ENCODE measurements at places on chromosomes 4 and X.
A peak's percentile ranks its signal among the peaks of the same experiment; 100 is the strongest.

- H3K36me3 ChIP-seq: no peaks in the 10 kb centered on the region
- H3K27me3 ChIP-seq: no peaks in the 10 kb centered on the region
- no peak overlapping the region for H3K4me3 ChIP-seq
- H3K4me1 ChIP-seq: no peaks in the 10 kb centered on the region
Measured at GRCh38 chrX:24241822-24242648, 71.8 kb downstream of the SUPT20HL2 start.

DNA sequence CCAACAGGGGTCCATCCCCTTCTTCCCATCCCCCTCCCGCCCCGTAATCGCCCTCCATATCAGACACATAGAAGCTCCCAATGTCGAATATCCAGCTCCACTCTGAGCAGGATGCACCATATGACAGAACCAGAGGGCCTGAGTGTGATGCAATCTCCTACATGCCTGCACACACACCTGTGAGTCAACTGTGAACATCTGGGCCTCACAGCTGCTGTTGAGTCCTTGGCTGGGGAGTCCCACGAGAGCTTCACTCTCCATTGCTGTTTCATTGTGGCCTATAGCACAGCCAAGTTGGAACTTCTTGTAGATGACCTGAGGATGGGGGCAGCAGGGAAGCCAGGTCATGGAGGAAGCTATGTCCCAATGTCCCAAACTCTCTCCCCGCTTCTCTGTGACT lies 8.2 kb downstream of the SLC38A5 start:
- DNase-seq: no peak
- no peaks in the 10 kb centered on the region for H3K27me3 ChIP-seq
- H3K4me3 ChIP-seq: no peak overlapping the region
- peaks cover 74% of the 10 kb centered on the region for H3K36me3 ChIP-seq

DNA sequence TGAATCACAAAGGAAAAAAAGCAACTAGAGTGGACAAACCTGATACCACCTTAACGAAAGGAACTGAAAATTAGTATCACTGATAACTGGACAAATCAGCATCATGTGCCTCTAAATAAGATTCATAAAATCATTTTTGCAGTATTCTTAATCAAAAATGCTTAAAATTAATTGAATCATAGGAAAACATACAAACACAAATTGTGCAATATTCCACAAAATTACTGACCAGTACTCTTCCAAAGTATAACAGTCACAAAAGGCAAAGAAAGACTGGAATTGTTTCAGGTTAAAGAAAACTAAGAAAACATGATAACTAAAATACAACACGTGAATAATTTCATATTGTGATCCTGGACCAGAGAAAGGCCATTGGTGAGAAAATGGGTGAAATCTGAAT lies 27.1 kb downstream of the FBXW7 start:
- H3K27ac ChIP-seq: no peak overlapping the region
- H3K27me3 ChIP-seq: no peaks in the 10 kb centered on the region
- H3K4me3 ChIP-seq: no peak overlapping the region
- 0 out of 3 replicates have a peak, but pooled peaks cover 3% of the 10 kb centered on the region for H3K36me3 ChIP-seq
- H3K4me1 ChIP-seq: no peaks in the 10 kb centered on the region

GRCh38 chr4:19756661-19757060 lies 495.0 kb upstream of the SLIT2 start:
- no peak overlapping the region for H3K27ac ChIP-seq
- no peak overlapping the region for H3K4me3 ChIP-seq
- no peak for DNase-seq
- H3K36me3 ChIP-seq: no peaks in the 10 kb centered on the region
- no peaks in the 10 kb centered on the region for H3K27me3 ChIP-seq

DNA sequence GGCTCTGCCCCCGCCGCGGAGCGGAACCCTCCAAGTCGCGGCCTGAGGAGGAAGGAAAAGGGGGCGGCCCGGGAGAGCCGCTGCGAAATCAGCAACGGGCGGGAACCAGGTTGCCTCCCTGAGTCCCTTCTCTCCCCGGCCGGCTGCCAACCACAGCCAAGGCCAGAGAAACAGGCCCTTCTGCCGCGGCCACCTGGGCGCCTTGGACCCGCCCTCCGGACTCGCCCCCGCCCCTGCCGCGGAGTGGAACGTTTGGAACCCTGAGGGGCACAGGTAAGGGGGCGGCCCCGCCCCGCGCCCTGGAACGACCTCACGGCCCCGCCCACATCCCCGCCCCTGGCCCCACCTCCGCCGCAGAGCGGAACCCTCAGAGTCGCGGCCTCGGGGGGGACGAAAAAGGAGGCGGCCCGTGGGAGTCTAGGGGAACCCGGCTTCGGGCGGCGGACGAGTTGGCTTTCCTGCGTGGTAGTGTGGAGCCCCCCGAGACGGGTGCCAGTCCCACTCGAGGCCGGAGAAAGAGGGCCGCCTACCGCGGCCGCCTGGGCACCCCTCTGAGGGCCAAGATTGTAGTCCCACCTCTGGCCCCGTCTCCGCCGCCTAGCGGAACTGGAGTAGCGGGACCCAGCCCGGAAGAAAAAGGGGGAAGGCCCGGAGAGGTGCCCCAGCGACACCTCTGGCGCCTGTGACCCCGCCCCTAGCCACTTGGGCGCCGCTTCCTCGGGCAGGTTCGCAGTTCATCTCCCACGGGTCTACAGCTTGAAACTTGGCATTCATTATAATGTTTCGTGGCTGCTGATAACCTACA lies 669 bp upstream of the PHKA2 start:
- H3K4me3 ChIP-seq: peak overlapping the region; percentile 85
- no peaks in the 10 kb centered on the region for H3K4me1 ChIP-seq
- peak; percentile 88 for DNase-seq
- H3K36me3 ChIP-seq: peaks cover 5% of the 10 kb centered on the region

GRCh38 chr4:95284655-95285054 lies 264.1 kb downstream of the UNC5C start:
- no peak overlapping the region for H3K27ac ChIP-seq
- H3K36me3 ChIP-seq: no peaks in the 10 kb centered on the region

- no peaks in the 10 kb centered on the region for H3K36me3 ChIP-seq
- no peak overlapping the region for H3K27ac ChIP-seq
- H3K27me3 ChIP-seq: no peaks in the 10 kb centered on the region
- no peaks in the 10 kb centered on the region for H3K4me1 ChIP-seq
- DNase-seq: no peak
- no peak overlapping the region for H3K4me3 ChIP-seq
Measured at GRCh38 chr4:23828779-23829178, 61.1 kb downstream of the PPARGC1A start.

GRCh38 chr4:83331956-83332355 lies 2.7 kb downstream of the HPSE start:
- no peak overlapping the region for H3K27ac ChIP-seq
- peaks cover 4% of the 10 kb centered on the region for H3K4me1 ChIP-seq
- peaks cover 29% of the 10 kb centered on the region for H3K27me3 ChIP-seq
- H3K4me3 ChIP-seq: no peak overlapping the region
- no peak for DNase-seq

GRCh38 chrX:47215291-47215900 lies 3.1 kb upstream of the CDK16 start:
- no peak for DNase-seq
- no peak overlapping the region for H3K4me3 ChIP-seq
- H3K4me1 ChIP-seq: peaks cover 14% of the 10 kb centered on the region
- peaks cover 61% of the 10 kb centered on the region for H3K36me3 ChIP-seq

DNA sequence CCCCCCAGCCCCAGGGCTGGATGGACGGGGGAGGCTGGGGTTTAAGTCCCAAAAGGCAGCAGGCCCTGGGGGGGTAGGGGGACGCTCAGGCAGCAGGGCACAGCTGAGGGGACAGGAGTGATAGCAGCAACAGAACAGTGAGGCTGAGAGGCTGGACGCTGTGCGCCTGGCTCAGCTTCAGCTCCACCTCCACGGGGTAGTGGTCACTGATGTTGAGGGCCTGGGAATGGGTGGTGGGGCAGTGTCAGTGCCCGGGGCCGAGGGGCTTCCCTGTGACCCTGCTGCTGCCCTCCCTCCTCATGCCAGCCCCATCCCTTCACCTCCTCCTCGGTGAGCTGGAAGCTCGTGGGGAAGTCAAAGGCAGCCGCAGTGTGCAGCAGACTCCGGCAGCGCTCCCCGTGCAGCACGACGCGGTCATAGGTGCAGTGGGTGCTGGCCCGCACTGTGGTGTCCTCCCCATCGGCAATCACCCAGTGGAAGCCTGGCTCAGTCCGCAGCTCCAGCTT lies 4.5 kb downstream of the RPL10 start:
- no peak for DNase-seq
- peaks cover 35% of the 10 kb centered on the region for H3K36me3 ChIP-seq
- peaks cover 5% of the 10 kb centered on the region for H3K4me1 ChIP-seq
- no peak overlapping the region for H3K4me3 ChIP-seq
- no peaks in the 10 kb centered on the region for H3K27me3 ChIP-seq
- H3K27ac ChIP-seq: no peak overlapping the region

GRCh38 chr4:110458494-110459266 lies 17.3 kb upstream of the ENPEP start:
- H3K36me3 ChIP-seq: no peaks in the 10 kb centered on the region
- H3K4me3 ChIP-seq: no peak overlapping the region
- no peaks in the 10 kb centered on the region for H3K27me3 ChIP-seq
- no peak overlapping the region for H3K27ac ChIP-seq
- DNase-seq: no peak

DNA sequence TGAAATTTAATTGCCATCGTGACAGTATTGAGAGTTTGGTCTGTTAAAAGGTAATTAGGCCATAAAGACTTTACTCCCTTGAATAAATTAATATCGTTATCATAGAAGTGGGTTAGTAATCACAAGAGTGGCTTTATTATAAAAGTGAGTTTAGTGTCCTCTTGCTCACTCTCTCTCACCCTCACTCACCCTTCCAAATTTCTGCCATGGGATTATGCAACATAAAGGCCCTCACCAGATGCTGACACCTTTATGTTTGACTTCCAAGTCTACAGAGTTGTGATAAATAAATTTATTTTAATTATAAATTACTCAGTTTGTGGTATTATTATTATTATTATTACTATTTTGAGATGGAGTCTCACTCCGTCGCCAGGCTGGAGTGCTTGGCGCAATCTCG lies 1070.8 kb downstream of the PCDH18 start:
- DNase-seq: no peak
- H3K36me3 ChIP-seq: no peaks in the 10 kb centered on the region
- no peaks in the 10 kb centered on the region for H3K27me3 ChIP-seq
- no peak overlapping the region for H3K27ac ChIP-seq

GRCh38 chrX:108484251-108484650 lies 44.6 kb downstream of the COL4A5 start:
- H3K27me3 ChIP-seq: no peaks in the 10 kb centered on the region
- no peaks in the 10 kb centered on the region for H3K4me1 ChIP-seq
- H3K4me3 ChIP-seq: no peak overlapping the region
- no peak overlapping the region for H3K27ac ChIP-seq

- peak; percentile 37 for DNase-seq
- no peak overlapping the region for H3K27ac ChIP-seq
- H3K4me1 ChIP-seq: peaks cover 45% of the 10 kb centered on the region
- no peak overlapping the region for H3K4me3 ChIP-seq
- H3K36me3 ChIP-seq: peaks cover 28% of the 10 kb centered on the region
Measured at GRCh38 chr4:67723949-67724348, 23.0 kb upstream of the UBA6 start.

GRCh38 chrX:36978886-36979285 lies 29.3 kb upstream of the FAM47C start:
- H3K36me3 ChIP-seq: no peaks in the 10 kb centered on the region
- H3K27ac ChIP-seq: no peak overlapping the region
- H3K27me3 ChIP-seq: no peaks in the 10 kb centered on the region
- no peaks in the 10 kb centered on the region for H3K4me1 ChIP-seq
- no peak for DNase-seq

DNA sequence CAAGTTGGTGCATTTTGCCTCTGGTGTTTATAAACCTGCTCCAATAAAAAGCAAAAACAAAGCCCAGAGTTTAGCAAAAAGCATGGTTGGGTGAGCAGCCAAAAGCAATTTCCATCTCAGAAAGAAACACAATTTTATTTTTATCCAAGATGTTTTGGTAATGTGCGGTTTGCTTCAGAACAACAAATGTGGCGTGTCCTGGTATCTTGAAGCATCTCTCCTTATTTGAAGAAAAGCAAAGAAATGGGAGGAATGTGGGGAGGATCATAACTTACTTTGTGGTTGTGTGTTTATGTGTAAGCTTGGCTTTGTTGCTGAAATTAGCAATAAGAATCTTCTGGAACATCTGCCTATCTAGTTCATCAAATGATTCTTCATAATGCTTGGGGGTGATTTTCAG lies 88.3 kb upstream of the DDX3X start:
- no peak for DNase-seq
- H3K27ac ChIP-seq: no peak overlapping the region
- H3K4me3 ChIP-seq: no peak overlapping the region
- H3K4me1 ChIP-seq: no peaks in the 10 kb centered on the region

- H3K4me3 ChIP-seq: no peak overlapping the region
- H3K4me1 ChIP-seq: peaks cover 2% of the 10 kb centered on the region
- no peaks in the 10 kb centered on the region for H3K27me3 ChIP-seq
- no peak overlapping the region for H3K27ac ChIP-seq
Measured at GRCh38 chr4:73345399-73345975, 58.6 kb upstream of the ALB start.

DNA sequence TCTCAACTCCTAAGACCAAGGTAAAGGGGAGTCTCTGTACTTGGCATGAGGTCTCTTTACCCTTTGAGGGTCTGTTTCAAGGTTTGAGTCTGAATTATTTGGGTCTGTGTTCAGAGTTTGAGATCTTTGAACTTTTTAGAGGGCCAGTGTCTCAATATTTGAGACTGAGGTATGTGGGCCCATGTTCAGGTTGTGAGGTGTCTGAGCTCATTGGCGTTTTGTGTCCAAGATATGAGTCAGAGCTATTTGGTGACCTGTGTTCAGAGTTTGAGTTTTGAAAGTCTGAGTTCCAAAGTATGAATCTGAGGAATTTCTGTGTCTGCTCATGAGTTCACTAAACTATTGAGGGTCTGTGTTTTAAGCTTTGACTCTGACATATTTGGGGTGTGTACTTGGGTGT lies 36.7 kb upstream of the PAGE4 start:
- no peaks in the 10 kb centered on the region for H3K36me3 ChIP-seq
- H3K27ac ChIP-seq: no peak overlapping the region
- no peak overlapping the region for H3K4me3 ChIP-seq
- no peak for DNase-seq
- H3K27me3 ChIP-seq: no peaks in the 10 kb centered on the region

DNA sequence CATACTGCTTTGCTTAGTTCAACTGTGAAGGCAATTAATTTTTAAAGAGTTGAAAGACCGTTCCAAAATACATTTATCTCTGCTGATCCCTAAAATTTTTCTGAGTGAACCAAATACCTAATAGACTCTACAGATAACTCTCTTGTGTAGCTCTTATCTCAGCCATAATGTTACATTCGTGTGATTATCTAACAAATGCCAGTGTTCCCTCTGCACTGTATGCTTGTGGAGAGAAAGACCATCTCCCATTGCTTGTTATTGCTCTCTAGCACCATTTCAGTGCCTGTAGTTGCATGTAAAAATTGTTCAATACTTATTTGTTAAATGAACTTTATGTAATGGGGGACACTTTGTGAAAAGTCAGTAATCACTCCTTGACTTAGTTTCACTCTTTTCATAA lies 81.3 kb upstream of the ATOH1 start:
- H3K27ac ChIP-seq: no peak overlapping the region
- H3K4me3 ChIP-seq: no peak overlapping the region
- H3K36me3 ChIP-seq: no peaks in the 10 kb centered on the region
- H3K4me1 ChIP-seq: no peaks in the 10 kb centered on the region
- no peaks in the 10 kb centered on the region for H3K27me3 ChIP-seq

Data from K562 (cell line).